ENCODE measurements at places on chromosomes 12 and 14.

DNA sequence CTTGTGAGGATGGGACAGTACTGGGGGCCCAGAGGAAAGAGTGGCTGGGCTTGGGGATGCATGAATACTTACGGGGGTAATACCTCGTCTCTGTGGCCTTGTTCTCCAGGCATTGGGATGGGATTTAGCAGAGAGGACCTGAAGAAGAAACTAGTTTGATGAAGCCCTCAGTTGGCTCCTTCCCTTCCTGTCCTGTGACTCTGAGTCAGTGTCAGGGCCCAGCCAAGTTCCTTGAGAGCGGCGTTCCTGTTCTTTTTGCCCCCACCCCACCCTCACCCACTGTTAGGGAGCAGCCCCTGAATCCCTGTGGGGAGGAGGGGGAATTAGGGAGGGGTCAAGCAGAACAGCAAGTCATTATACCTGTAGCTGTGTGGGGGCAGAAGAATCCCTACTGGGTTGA lies 5.2 kb upstream of the LRP1-AS start:
- DNase-seq, result no peak

DNA sequence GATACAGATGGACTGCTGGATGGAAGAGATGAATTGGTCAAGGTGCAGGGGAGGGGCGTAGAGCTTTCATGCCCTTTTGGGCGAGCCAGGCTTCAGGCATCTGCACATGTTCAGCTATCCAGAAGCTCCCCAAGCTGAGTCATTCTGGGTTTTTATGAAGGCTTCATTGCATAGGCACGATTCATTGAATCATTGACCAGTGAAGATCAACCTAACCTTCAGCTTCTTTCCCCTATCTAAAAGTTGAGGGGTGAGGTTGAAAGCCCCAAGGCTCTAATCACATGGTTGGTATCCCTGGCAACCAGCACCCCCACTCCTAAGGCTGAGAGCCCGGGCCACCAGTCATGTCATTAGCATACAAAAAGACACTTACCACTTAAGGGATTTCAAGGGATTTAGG lies 36.3 kb downstream of the RPS29 start:
- DNase-seq, result no peak

DNA sequence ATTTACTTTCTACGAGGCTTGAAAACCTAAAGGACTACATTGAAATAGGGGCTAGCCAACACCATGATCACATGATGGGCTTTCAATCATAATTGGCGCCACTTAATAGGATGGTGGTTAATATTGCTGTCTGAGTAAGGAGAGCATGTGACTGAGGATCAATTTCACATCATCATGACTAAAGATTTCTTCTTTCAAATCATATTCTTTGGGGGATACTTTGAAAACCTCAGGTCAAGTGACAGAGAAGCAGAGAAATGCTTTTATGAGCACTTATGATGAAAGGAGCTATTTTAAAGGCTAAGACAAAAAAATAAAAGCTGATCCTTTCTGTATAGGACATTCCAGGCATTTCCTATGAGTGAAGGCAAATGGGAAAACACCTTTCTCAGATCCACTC lies 42.9 kb upstream of the KRAS start:
- DNase-seq, result no peak

DNA sequence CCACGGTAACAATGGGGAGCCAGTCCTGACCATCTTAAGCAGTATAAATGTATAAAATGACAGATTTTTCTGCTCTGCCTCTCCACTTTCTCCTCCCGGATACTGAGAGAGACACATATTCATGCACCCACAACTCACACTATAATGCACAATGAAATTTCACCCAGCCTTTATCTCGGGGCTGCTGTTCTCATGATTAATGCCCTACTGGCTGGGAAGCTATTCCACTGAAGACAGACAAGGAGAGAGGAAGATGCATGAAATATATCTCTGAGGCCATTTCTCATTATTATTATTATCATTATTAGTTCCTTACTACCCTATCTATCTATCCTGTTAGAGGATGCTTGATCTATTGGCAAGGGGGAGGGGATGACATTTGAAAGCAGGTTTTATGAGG lies 501.7 kb downstream of the DIO2 start:
- DNase-seq, result no peak

- no peak for DNase-seq
Measured at GRCh38 chr12:22377731-22378496, 43.4 kb upstream of the ST8SIA1 start.

- DNase-seq, result no peak
Measured at GRCh38 chr14:32933629-32934072, 5.0 kb upstream of the NPAS3 start.

GRCh38 chr14:99124482-99125105 lies 147.4 kb downstream of the BCL11B start:
- no peak for DNase-seq
